ENCODE measurements at places on chromosomes 11 and 22. TPM values are rescaled to one million over a fixed set of nuclear protein-coding genes. Genes with fewer than 3 reads are reported as not detected.

GRCh38 chr11:43989162-43989981 is 46.9 kb downstream of the C11orf96 start:
- ATAC-seq, result peak; percentile 30

Gene LRRC32
- 9.0 TPM for total RNA-seq

GRCh38 chr11:66068923-66069714 is 953 bp upstream of the PACS1 start:
- ATAC-seq, result peak; percentile 41

DNA sequence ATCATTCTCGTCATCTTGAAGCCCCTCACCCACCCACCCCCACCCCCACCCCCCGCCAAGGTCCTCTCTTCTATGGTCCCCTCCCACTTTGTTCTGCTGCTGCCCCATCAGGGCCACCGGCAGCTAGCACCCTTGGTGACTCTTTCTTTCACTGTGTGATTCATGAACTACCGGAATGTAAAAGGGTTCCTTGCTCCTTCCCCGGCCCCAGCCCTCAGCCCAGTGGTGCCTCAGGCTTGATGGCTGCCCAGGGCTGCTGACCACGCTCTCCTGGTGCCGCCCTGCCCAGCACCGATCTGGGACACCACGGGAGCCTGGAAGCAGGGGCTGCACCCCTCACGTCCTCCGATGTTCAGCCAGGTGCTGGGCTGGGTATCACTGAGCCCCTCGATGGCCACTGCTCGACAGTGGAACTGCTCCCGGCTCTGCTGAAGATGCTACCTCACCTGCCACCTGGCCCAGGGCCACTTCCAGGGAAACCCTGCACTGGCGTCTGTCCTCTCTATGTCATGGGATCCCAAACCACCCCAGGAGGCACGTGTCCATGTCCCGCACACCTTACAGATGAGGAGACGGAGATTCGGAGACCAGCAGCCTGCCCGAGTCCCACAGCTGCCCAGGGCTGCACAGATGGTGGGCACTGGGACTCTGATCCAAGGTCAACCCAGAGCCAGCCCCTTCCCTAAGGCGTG is 39.7 kb downstream of the IGLL5 start:
- ATAC-seq, result no peak

Gene CRYBB2
- not detected for total RNA-seq

- ATAC-seq, result no peak
Measured at GRCh38 chr11:125111001-125111342, 454 bp downstream of the TMEM218 start.

DNA sequence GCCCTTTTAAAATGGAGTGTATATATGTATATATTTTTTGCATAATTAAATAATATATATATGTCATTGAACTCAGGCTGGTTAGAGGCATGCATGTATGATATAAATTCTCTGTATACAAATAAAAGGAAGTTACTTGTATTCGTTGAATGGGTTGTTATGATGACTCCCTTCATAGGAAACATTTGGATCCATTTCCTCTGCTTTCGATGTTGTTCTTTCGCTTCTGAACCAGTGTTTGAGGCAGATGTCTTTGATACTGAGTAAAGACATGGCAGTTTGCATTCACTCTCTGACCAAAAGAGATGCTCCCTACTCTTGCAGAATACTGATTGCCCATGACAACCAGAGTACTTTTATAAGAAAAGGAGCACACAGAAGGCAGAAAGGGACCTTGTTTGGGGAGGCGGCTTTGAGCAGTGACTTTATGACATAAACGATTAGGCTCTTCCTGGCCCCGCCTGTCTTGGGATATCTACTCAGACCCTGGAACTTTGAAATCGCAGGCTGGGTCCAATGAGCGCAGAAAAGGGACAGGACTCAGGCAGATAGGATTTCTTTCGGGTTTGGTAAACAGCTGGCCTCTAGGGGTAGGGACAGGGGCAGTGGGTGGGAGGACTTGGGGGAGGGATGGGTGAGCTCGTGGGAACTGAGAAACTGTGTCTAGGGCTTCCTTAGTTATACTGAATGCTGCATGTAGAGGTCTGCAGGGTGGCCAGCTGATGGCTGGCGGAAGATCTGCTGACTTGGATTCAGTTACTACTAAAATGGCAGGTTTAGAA is 23.2 kb downstream of the TIMP3 start:
- ATAC-seq, result no peak

- no peak for ATAC-seq
Measured at GRCh38 chr11:11170352-11171084, 182.5 kb downstream of the CSNK2A3 start.

Gene MMP27
- total RNA-seq, result not detected

Gene RNF215
- total RNA-seq, result 4.8 TPM

Gene NLRP6
- total RNA-seq, result 0.12 TPM

Gene CD3D
- 4.0 TPM for total RNA-seq

DNA sequence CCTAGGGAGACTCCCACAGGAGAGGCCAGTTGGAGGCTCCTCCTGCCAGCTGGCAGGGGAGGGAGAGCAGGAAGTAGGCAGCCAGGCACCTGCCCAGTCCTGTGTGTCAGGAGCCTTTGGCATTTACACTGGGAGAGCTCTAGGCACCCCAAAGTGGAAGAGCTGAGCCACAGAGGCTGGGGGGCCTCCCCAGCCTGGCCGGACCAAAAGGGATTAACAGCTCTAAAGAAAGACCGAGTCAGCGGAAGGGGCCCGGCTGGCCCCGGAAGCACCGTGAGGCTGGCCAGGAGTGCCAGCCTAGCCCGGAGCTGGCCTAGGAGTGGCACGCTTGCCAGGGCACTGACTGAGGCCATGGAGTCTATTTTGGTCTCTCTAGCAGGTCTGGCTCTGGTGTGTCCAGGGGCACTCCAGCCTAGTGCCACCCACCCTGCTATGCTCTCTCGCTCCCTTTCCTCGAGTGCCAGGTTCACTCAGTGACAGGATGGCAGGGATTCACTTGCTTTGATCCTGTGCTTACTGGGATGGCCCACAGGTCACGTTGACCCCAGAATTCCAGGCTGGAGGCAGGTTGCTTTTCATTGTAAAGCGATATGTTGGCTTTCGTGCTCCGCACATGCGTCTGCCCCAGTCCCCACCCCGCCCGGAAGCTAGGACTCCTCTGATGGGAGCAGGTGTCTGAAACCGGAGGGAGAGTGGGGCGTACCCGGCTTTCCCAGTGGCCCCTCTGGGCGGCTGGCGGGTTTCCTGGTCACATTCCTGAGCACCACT is 3.3 kb upstream of the KMT5B start:
- peak; percentile 38 for ATAC-seq

Gene NNMT
- total RNA-seq, result 16.8 TPM

Gene CABP4
- total RNA-seq, result 0.24 TPM

- peak; percentile 96 for ATAC-seq
Measured at GRCh38 chr22:37887584-37888378, 18.3 kb upstream of the MICALL1 start.

- no peak for ATAC-seq
Measured at GRCh38 chr11:126597041-126597440, 241.6 kb downstream of the ST3GAL4 start.

GRCh38 chr11:121328176-121328966 is 35.8 kb downstream of the SC5D start:
- no peak for ATAC-seq

Gene OR52N4
- not detected for total RNA-seq

DNA sequence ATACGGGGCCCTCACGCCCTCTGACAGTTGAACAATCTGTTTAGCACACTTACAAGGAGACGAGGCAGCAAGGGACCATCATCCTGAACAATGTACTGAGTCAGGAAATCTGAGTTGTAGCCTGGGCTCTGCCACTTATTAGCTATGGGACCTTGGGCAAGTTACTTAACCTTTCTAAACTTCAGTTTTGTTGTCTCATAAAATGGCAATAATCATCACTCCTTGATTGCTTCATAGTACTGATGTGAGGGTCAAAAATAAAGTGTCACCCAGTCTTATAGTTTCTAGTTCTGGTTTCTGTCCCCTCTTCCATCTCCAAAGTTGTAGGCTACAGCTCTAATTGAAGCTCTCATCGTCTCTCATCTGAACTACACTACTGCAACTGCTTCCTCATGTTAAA is 46.7 kb downstream of the RELT start:
- ATAC-seq, result no peak

Gene PI4KA
- total RNA-seq, result 28.5 TPM

Gene OR5AR1
- total RNA-seq, result not detected

DNA sequence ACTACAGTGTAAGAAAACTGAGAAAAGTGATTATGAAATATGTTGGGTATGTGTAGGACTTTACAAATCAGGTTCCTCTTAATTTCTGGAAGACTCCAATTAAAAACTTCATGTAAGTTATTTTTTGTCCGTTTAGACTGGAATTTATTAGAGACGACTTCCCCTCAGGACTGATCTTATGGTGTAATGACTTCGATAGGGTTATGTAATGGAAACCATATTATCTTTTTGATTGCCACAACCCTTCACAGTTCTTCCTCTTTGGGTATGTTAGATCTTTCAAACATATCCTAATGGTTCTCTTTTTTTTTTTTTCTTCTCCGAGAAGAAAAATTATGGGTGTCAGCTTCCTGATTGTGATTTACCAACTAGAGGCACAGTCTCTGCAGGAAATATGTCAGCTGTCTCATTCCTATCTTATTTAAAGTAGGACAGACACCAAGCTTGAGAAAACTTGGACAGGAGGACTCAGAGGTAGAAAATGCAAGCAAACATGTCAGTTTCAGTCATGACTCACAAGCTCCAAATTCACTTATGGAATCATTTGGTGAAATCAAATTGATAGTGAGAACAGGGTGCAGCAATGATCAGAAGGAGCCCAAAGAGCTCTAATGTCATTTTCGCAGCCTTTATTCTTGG is 11.1 kb upstream of the LDLRAD3 start:
- no peak for ATAC-seq

Gene PKP3
- 359 TPM for total RNA-seq

GRCh38 chr11:85627332-85627997 is at the start of gene DLG2:
TSS of gene DLG2 (minus strand) at chr11:85627344.
- peak; percentile 3 for ATAC-seq

DNA sequence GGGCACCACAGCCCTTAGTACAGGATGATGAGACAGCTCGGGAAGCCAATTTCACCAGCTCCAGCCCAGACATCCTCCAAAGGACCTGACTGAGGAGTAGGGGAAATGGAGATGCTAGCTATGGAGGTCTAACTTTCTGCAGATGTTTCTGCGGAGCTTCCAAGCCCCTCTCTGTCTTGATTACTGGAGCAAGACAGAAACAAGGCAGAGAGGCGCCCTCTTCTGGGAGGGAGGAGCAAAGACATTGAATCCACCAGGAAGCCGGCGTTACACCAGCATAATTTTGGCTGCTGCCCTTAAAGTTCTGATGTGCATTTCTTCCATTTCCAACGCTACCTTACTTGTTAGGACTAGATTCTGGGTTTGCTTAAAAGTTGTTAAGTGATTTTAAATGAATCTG is 107.3 kb upstream of the HSD17B12 start:
- ATAC-seq, result no peak

Gene INS
- total RNA-seq, result not detected

GRCh38 chr11:86676533-86677154 is 4.2 kb upstream of the ME3 start:
- peak; percentile 75 for ATAC-seq

DNA sequence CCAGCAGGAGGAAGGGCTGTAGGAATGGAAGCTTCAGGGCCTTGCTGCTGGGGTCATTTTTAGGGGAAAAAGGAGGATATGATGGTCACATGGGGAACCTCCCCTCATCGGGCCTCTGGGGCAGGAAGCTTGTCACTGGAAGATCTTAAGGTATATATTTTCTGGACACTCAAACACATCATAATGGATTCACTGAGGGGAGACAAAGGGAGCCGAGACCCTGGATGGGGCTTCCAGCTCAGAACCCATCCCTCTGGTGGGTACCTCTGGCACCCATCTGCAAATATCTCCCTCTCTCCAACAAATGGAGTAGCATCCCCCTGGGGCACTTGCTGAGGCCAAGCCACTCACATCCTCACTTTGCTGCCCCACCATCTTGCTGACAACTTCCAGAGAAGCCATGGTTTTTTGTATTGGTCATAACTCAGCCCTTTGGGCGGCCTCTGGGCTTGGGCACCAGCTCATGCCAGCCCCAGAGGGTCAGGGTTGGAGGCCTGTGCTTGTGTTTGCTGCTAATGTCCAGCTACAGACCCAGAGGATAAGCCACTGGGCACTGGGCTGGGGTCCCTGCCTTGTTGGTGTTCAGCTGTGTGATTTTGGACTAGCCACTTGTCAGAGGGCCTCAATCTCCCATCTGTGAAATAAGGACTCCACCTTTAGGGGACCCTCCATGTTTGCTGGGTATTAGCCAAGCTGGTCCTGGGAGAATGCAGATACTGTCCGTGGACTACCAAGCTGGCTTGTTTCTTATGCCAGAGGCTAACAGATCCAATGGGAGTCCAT is 14.1 kb downstream of the IL10RA start:
- ATAC-seq, result no peak

DNA sequence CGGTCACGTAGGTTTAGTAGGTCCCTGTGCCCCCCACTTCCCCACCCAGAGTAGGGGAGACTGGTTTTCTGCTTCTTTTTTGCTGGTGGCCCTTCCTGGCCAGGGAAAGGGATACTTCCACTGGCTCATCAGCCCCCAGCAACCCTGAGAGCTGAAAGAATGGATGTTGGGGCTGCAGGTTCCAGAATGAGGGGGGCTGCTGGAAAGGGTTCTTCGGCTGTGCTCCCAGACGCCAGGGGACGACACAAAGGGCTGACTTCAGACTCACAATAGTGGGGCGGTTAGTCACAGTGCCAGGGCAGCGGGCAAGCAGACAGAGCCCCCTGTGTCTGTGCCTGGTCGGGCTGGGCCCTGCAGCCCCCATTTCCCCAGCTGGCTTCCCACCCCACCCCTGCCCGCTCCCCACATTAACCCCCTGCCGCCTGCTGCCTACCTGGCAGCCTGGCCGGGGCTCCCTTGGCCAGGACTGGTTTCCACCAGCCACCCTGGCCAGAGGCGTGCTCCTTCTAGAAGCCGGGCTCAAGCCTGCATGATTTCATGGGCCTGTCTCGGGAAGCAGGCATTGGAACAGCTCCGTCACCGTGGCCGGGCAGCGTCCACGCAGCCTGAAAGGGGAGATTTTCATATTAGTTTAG is 79.1 kb upstream of the WNT7B start:
- no peak for ATAC-seq

GRCh38 chr11:128324051-128324481 is 263.3 kb downstream of the ETS1 start:
- ATAC-seq, result no peak

DNA sequence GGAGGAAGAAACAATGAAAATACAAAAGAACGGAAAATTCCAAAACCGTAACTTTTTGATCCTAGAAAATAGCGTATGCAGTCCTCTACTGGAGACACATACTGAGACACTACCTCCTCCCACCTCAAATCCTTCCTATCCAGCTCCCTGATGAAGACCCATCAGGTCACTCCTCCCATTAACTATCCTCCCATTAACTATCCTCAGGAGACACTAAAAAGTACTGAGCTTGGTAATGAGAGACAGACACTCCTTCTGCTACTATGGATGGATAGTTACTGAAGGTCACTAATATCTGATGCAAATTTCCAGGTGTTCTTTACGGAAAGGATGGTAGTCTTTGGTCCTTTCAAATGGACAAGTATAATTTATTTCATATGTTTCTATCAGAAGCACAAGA is 237.5 kb upstream of the BLID start:
- ATAC-seq, result no peak

GRCh38 chr11:125164422-125165110 is at the start of gene PKNOX2:
TSS of gene PKNOX2 (plus strand) at chr11:125164751. CDS start at chr11:125351306, 186,555 bp downstream.
- peak; percentile 72 for ATAC-seq

Data from esophagus mucosa (tissue), 1 donor.